NAMALWA (cell line): ENCODE measurements at places on chromosomes 5 and 9.
A peak's percentile ranks its signal among the peaks of the same experiment; 100 is the strongest.

GRCh38 chr5:123186771-123187170, 97.7 kb downstream of the PRDM6 start:
- DNase-seq, result no peak

- DNase-seq, result no peak
These were observed 203.1 kb upstream of the PPP1R2B start for GRCh38 chr5:156647034-156647451.

GRCh38 chr5:82793808-82794419, 283.3 kb downstream of the TMEM167A start:
- peak; percentile 54 for DNase-seq

- DNase-seq, result no peak
These were observed 308.5 kb downstream of the ARRDC3 start for GRCh38 chr5:91074615-91075014.

DNA sequence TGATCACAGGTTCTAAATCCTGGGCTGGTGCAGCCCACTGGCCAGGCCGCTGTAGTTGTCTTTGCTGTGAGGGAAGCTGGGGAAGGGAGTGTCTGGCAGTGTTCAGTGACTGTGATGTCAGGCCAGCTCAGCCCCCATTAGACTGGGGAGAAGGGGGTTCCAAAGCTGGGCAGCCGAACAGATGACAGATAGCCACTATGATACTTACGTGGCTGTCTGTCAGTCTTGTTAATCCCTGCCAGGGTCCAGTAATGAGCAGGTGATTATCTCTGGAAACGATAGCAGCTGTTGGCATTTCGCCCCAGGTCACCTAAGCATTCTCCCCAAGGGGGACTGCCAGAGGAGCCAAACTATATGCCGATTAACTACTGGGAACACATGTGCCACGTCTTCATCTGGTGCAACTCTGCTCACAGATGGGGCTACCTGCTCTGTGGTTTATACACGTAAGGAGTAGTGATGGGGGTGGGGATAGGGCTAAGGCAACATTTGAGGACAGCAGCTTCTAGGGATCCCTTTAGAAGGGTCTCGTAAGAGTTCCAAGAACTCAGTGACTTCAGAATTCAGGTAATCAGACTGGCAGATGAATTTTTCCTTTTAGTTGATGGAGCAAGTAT, 396.3 kb downstream of the KDM4C start:
- DNase-seq, result no peak

DNA sequence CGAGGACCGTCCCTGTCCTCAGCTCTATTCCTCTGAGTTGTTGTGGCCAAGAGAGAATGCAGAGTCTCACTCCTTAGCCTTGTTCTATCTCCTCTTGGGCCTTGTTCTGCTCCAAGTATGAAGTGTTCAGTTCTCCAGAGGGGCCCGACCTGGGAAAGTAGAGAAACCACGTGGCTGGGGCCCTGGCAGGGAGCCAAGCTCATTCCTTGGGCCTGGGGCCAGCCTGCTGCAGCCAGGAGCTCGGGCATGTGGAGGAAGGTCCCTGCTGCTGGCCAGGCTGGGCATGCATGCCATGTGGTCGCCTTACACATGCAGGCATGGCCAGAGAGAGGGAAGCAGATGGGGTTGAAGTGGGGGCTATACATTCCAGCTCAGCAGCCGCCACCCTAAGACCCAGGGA, 60.7 kb downstream of the COL27A1 start:
- DNase-seq, result no peak
